NCI-H2171 treated with DMSO at 0.1 percent for 48 hours (cell line): ENCODE measurements at places on chromosomes 11 and 22.

GRCh38 chr11:88284336-88285050, 53.0 kb downstream of the CTSC start:
- peak; percentile 14 for DNase-seq

DNA sequence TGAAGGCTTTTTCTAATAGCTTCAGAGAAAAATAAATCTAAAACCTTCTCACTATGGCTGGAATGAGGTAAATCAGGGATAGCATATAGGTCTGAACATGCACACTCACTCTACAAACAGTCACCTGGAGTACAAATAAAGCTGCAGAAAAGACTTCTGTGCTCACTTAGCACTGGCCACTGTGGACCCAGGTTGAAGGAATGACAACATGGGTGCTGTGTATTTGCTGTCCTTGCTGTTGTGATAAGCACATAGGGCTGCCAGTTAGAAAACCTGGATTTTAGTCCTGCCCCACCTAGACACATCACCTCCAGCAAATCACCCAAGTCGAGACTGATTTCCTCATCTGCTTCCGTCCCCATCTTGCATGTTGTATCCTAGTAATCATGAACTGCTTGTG, 51.2 kb downstream of the FZD4 start:
- DNase-seq: no peak

DNA sequence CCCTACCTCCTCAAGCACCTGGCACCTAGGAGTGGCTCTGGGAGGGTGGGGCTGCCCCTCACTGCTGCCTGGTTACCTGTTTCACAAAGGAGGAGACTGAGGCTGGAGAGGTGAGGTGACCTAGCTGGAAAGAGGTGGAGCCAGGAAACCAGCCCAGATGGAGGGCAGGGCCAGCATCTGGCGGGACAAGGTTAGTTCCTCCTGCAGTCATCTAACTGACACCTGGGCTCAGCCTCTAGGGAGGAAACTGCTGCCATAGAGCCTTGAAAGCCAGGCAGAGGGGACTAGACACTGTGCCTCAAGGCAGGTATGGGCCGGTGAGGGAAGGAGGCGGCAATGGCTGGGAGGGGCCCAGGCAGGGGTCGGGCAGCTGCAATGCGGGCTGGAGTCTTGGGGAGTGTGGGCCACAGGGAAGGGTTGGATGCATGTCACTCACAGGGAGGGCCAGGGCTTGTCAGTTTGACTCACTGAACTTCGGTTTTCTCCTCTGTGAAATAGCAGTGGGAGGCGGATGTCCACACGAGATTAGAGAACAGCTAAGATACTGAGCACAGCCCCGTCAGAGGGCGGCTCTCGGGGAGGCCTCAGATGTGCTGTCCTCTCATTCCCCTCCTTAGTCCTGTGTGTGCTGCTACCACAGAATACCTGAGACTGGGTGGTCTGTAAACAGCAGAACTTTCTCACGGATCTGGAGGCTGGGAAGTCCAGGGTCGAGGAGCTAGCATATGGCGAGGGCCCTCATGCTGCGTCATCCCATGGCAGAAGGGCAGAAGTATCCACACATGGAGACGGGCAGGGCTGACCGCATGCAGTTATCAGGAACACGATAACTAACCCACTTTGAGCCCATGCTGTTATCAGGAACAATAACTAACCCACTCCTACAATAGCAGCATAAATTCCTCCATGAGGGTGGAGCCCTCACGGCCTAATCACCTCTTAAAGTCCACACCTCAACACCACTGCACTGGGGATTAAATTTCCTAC, 16.1 kb downstream of the MGAT3 start:
- peak; percentile 89 for DNase-seq

GRCh38 chr11:78429660-78430059, 12.0 kb upstream of the GAB2 start:
- DNase-seq: no peak

- no peak for DNase-seq
Observed at GRCh38 chr11:2833051-2833715, 52.4 kb downstream of the CDKN1C start.

DNA sequence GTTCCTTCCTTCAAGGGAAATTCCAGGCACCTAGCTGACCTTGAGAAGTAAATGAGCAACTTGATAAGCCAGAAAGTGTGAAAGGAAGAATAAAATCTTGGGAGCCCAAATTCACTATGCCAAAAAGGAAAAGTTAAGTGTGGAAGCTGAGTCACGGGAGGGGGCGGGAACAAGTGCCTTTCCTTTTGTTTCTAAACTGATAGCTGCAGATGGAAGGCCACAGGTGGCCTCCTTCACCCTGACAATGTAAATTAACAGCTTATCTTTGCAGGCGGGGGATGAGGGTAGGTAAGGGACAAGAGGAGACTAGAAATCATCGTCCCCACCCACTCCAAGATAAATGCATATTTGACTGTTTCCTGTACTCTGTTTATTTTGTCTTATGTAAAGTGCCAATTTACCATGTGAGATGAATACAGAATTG, 36.4 kb upstream of the TREH start:
- peak; percentile 14 for DNase-seq

DNA sequence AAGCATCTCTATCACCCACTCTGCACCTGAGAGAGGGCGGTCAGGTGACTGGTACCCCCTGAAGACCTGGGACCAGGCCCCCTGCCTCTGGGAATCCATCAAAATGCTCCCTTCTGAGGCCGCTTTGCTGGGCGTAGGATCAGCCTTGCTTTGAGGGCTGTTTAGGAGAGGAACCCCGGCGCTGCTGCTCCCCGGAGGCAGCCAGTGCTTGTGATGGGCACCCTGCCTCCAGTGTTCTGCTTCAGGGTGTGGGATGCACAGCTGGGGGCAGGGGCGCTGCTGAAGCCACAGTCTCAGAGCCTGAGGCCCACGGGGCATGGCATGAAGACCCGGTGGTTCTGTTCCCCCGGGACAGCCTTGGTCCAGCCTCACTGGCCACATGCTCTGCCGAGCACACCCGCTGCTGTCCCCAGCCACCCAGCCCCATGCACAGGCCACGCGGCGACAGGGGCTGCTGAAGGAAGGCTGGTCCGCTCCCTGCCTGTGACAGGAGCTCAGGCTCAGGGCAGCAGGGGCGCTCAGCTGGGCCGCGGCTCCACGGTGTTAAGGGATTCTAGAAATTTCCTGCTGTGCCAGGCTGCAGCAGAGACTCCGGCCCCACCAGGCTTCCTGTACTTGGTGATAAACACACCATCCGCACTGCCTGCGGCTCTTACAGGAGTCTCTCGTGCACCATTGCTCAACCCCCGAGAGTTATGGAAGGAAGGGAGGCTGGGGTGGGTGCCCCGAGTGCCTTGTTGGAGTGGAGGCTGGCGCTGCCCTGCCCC, 91.0 kb downstream of the KCNQ1 start:
- no peak for DNase-seq

DNA sequence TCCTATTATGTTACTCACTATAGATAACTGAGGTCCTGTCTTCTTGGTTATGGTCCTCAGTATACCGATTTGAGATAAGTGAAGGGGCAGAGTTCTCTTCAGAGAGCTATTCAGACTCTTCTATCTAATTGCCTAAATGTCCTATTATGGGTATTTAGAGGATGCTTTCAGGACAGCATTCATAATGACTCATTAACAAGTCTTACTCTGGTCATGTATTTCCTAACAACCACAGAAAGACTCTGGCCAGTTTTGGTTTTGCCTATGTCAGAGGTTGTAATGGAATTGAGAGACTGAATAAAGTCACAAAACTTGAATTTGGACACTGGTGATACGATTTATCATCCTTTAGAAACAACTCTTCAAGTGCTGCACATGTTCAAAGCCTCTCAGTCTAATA, 1233.0 kb downstream of the JRKL start:
- DNase-seq: no peak

GRCh38 chr22:49826603-49827270, 936 bp downstream of the BRD1 start:
- DNase-seq: no peak

- no peak for DNase-seq
Observed at GRCh38 chr11:68655406-68655805, 28.9 kb upstream of the GAL start.

DNA sequence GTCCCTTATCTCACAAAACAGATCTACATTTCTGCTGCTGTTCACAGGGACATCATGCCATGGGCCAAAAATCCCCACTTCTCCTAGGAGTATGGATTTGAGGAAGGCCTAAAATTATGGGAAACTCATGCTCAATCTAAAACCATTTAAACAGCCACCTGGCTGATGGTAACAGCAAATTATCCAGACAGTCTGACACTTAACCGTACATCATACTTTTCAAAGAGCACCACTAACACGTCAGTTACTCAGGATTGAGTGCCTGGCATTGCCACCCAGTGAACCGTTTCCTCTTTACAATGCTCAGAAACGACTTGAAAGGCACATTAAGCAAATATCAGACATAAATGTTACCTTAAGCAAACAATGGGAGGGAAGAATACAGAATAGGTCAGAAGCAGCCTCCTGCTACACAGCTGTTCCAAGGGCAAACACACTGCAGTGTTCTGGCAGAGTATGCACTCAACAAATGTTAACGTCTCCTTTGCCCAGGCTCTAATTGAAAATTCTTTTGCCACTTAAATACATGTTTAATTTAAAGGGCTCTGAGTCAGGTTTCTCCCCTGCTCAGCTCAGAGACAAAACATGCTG, 18.8 kb upstream of the SLC36A4 start:
- no peak for DNase-seq

DNA sequence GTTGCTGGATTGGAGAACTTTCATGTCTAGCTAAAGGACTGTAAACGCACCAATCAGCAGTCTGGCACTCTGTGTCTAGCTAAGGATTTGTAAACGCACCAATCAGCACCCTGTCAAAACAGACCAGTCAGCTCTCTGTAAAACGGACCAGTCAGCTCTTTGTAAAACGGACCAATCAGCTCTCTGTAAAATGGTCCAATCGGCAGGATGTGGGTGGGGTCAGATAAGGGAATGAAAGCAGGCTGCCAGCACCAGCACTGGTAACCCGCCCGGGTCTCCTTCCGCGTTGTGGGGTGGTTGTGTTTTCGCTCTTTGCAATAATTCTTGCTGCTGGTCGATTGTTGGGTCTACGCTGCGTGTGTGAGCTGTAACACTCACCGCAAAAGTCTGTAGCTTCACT, 11.3 kb downstream of the MYO18B start:
- no peak for DNase-seq

DNA sequence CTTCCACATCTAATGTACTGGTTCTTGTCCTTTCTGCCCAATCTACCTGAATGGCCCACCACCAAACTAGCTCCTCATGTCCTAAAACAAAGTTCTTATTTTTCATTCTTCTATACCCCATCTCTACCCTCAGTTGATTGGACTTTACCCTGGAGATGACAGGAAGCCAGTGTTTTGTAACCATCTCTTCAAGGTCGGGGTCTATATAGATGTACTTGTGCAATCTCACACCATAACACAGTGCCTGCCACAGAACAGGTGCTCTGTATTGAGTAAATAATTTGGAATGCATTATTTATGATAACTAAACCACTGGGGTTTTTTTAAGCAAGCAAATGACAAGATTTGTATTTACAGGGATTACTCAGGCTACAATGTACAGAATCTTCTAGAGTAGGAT, 76.7 kb upstream of the FAM181B start:
- no peak for DNase-seq

- no peak for DNase-seq
Observed at GRCh38 chr11:114279792-114280546, 16.2 kb upstream of the NNMT start.

DNA sequence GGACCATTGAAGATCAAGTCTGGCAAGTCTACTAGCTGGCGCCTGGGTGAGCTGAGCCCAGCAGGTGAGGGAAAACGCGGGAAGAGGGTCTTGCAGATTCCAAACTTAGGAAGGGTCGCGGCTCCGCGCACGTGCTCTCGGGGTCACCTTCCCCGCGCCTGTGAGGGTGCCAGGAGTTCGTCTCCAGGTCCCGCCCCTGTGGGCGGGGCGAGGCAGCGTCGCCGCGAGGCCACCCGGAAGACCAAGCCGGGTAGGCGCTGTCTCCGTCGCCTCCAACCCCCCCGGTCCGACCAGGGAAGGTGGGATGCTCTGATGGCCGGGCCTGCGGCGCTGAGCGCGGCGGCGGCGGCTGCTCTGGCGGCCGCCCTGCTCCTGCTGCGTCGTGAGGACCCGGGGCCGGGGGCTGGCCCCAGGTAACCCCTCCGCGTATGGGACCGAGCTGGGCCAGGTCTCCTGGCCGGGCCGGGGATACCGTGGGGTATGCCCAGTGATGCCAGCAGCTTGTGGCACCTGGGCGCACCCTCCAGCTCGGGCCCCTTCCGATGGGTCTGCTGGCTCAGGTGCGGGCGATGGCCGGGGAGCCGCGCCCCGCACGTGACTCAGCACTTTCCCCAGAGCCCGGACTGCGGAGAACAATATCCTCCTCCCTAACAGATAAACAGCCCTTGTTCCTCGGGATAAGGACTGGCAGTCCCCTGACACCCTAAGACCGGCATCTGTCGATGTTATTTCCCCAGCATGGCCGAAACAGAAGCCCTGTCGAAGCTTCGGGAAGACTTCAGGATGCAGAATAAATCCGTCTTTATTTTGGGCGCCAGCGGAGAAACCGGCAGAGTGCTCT, at the start of gene HTATIP2:
HTATIP2 (plus strand) TSS at position 215 of the 841 bp plus-strand sequence; CDS start at position 739, 524 bp downstream.
- DNase-seq: peak; percentile 43

DNA sequence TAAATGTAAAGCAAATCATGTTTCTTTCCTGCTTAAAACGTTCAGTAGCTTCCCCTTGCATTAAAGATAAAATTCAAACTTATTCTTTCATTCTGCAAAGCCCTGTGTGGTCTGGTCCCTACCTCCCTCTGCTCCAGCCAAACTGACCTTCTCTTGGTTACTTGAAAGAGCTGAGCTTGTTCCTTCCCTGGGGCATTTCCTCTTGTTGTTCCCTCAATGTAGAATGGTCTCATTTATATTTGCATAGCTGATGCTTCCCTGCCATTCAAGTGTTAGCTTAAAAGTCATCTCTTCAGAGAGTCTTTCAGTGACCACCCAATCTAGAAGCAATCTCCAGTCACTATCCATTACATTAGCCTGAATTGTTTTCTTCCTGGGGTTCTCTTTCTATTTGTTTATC, 1618.5 kb upstream of the TENM4 start:
- no peak for DNase-seq

DNA sequence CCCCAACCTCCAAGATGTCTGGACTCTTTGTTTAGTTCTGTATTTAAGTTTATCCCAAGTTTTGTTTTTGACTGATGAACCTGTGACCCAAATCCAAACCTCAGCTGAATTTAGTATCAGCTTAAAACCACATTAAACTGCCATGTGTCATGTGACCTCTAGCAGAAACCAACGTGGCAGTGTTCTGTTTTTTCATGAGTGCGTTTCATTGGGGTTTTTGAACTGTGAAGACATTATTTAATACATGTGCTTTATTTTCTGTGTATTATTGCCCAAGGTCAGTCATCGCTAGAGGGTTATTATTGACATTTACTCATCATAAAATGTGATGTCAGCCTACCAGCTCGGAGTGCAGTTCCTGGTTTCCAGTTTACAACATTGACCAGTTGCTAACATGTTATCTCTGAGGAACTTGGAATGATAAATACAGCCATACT, 1.8 kb downstream of the TLCD5 start:
- DNase-seq: no peak
